ENCODE measurements at places on chromosomes 2 and 18.

DNA sequence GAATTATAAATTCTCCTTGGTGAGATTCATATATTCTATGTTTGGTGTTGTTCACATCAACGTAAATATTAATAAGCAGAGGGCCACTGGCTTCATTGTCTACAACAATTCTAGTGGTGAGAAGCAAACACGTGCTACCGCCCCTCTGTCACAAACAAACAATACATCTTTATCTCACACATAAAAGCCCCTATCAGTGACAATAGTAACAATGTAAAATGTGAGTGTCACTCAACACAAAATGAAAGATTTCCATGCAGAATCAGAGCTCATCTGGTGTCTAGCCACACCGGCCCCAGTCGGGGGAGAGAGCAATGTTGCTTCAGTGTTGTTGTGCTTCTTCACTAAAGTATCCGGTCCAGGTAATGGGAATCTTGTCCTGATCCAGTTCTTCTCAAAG, 932.6 kb downstream of the SOCS6 start:
- no peak for DNase-seq

- DNase-seq = no peak
Measured at GRCh38 chr2:11342551-11343367, 1.7 kb downstream of the ROCK2 start.

DNA sequence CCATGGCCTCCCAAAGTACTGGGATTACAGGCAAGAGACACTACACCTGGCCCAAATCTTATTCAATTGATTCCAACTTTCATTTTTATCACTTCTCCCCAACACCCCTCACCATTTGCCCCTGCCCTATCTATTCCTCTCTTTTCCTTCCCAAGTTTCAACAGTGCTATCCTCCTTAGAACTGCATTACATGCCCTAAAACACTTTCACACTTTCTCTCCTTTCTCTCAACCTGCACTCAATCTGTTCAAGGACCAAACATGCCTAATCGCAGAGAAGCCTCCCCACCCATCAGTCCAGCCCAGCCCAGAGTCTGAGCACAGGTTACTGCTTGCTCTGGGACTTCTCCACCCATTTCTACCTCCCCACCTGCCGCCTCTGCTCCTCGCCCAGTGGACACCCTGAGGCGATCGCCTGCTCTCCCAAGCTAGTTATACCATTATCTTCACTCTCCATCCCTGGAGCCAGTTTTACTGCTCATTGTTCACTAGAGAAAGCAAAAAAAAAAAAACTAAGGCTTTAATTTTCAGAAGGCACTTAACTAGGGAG, 23.7 kb upstream of the DSG1 start:
- DNase-seq = no peak

GRCh38 chr2:133726973-133727372, 158.7 kb upstream of the NCKAP5 start:
- no peak for DNase-seq

GRCh38 chr2:122263746-122264145, 508.3 kb downstream of the TSN start:
- DNase-seq = no peak

- DNase-seq = no peak
Measured at GRCh38 chr2:189022053-189022481, 47.9 kb downstream of the COL3A1 start.

DNA sequence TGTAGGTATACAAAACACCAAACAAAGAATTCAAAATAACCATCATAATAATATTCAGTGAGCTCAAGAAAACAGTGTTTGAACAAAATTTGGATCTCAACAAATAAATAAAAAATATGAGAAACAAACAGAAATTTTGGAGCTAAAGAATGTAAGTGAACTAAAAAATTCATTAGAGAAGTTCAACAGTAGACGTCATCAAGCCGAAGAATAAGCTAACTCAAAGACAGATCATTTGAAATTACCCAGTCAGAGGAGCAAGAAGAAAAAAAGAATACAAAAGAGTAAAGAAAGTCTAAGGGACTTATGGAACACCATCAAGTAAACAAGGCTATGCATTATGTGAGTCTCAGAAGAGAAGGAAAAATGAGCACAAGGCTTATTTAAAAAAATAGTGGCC, 16.6 kb upstream of the SPP2 start:
- DNase-seq = no peak

DNA sequence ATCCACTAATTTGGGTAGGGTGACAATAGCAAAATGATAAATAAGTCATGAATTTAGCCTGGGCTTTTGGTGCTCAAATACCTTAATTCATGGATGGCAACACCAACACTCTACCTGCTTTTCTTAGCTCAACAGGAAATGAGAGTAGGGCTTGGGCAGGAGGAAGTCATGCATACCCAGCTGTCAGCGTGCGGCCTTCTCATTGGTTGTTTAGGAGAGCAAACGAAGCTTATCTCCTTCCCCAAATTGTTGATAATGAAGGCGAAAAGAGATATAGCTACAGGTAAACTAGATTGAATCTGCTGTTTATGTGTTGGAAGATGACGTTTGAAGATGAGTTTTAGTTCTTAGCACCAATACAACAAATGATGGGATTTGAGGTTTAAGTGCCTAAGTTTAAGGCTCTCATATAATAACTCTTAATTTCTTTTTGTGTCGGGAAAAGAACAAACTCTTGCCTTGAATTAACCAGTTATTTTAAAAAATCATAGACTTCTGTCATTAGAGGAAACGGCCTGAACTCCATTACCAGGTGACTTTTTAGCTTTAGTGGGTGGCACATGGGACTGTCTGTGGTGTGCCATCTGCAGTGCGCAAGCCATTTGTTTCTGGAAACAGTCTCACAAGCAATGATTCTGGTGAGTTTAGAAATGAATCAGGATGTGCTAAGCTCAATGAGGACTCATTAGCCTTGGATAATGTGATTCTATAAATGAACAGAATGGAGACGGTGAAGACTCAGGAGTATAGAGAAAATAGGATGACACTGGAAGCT, 19.8 kb downstream of the MAP4K4 start:
- no peak for DNase-seq

- DNase-seq = no peak
Measured at GRCh38 chr2:219369447-219369861, 18.3 kb downstream of the DNPEP start.

- no peak for DNase-seq
Measured at GRCh38 chr2:172887280-172887679, 151.6 kb downstream of the RAPGEF4 start.

- no peak for DNase-seq
Measured at GRCh38 chr2:208010506-208010905, 14.8 kb downstream of the PLEKHM3 start.

DNA sequence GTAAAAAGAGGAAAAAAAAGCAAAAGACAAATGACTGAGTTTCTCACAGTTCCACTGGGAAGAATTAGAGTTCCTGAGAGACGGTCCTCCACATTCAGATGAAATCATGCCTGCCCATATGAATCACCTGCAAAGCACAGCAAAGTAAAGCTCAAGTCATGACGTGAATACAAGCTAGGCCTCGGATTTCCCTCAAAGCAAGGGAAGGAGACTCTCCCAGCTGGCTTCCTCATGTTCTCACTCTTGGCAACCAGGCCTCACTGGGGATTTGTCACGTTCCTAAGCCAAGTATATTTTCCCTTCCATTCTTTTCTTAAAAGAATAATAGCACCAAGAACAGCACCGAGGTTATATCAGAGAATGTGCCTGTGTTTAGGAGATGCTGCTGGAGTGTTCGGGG, 47.0 kb downstream of the CYP27C1 start:
- no peak for DNase-seq

DNA sequence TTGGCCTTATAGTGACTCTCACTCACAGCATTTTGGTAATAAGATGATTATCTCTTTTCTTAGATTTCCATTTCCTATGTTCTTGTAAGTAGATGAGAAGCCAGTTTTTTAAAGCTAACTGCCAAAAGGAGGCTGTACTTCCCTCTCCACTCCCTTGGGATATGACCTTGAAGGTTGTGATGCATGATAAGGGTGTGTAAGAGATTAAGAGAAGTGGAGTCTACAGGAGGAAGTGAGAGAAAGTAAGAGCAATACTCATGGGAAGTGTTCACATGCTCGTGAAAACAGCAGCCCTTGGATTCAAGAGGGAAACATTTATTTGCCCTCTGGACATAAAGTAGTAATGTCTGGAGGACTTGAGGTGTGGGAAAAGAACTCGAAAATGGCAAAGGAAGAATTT, 171.5 kb downstream of the EVA1A start:
- DNase-seq = no peak

GRCh38 chr18:31553800-31554199, 37.9 kb upstream of the TTR start:
- no peak for DNase-seq

- no peak for DNase-seq
Measured at GRCh38 chr2:121969166-121969565, 213.7 kb downstream of the TSN start.

DNA sequence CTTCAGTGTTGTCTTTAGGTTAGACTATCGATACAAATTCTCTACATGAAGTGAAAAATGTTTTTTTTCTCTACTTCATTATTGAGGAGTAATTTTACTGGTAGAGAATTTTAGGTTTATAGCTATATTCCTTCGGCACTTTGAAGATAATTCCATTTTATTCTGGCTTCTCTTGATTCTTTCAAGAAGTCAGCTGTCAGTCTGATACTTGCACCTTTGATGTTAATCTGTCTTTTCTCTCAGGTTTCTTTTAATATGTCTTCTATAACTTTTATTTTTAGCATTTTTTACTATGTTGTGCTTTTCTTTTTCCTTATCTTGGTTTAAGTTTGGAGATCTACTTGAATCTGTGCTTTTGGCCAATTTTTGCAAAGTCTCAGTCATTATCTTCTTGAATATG, 18.6 kb downstream of the TSPYL6 start:
- no peak for DNase-seq

- no peak for DNase-seq
Measured at GRCh38 chr18:12321333-12321732, 13.3 kb downstream of the TUBB6 start.

DNA sequence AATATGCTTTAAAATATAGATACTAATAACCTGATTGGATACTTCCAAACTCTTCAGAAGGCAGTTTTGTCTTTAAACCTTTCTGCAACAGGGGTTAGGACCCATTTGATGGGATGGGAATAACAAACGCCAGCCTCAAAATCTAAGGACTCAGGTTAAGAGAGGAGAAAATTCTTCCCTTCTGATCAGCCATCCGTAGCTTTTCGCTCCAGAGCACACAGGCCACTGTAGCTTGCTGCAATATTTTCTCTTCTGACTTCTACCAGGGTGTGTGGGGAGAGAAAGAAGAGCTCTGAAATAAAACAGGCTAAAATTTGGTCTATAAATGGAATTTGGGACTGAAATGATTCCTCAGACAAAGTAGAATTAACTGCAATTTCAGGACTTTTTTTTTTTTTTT, 95.1 kb downstream of the ALPK2 start:
- no peak for DNase-seq

DNA sequence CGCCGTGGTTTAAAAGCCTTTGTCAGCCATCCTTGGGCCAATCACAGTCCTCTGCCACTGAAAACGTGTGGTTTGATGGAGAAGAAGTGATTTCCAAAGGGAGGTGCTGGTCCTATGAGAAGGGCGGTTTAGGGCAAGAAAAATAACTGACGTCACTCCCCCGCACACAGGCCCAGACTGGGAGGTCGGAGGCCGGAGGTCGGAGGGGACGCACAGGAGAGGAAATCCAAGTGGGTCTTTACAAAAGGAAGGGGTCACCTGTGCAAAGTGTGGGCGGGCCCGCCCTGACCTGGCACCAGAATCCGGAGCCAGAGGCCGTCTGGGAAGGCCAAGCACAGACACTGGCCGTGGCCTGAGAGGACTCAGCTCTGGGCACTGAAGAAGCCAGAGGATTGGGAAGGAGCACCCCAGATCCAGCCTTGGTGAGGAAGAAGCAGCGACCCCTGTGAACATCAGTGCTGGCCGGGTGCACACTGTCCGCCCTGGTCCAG, 18.0 kb upstream of the KCNG2 start:
- no peak for DNase-seq
